ENCODE measurements at places on chromosomes 3 and 15.

DNA sequence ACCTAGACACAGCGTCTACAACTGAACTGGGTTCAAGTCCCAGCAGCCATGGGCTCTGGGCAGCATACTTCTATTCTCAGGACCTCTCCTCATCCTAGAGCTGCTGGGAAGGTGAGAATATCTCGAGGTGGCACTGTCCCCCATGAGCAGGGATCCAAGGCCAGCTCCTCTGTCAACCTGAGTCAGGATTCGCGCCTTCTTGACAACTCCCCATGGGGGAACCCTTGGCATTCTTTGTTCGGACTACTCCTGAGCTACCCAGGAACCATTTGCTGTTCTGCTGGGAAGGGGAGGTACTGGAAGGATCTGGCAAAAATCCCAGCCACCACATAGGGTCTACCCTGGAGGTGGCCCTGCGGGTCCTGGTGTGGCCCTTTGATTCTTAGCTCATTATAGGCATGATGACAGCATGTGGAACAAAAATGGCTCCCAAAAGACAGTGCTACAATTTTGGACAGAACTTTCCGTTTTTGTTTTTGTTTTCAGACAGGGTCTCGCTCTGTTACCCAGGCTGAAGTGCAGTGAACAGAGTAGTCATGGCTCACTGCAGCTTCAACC lies 22.3 kb downstream of the PLXNB1 start:
- DNase-seq = no peak

GRCh38 chr3:159938714-159939113 lies 49.9 kb upstream of the IL12A start:
- no peak for DNase-seq

DNA sequence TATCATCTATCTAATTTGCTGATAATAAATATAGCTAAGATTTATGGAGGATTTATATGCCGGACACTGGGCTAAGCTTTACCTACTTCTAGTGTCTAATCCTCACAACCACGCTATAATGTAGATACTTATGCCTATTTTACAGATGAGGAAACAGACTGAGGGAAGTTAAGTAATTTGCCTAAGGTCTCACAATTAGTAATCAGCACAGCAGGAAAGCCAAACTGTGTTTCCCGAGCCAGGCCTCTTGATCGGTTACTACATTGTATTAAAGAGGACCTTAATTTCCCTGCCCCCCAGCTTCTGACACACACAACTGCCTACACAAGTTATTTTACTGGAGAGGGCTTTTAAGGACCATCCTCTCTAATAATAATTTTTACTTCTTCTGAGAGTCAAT lies 40.9 kb downstream of the ONECUT1 start:
- DNase-seq = no peak

DNA sequence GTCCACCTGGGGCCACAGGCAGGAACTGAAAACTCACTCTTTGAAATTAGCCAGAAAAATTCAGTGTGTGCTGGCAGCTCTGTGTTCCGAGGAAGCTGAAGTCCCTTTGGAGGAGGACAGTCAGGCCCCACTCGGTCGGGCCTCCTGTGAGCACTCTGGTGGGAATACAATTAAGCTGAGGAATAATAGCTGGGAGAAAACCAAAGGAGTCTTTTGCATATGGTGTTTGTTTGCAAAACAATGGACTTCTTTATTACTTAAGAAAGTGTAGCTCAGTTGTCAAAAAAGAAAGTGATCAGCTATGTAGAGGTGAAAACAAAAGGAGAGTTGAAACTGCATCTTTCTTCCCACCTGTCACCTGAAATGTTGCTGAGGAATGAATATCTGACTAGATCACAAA lies 202.5 kb downstream of the MEIS2 start:
- DNase-seq = no peak

DNA sequence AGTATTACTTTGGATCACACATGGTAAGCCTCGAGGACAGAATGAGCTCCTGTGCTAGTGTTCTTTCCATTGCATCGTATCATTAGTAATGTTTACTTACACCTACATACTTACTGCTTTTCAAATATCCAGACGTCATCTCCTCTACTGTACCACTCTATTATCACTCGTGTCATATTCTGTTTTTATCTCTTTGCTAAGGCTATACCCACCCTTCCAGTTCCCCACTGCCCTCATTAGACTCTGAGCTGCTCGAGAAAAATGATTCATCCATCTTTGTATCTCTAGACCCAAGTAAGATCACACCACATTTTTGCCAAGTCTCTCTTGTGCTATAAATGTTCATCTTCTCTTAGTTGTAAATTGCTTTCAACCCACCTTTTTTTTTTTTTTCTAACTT lies 245.7 kb downstream of the TIGIT start:
- DNase-seq = no peak

DNA sequence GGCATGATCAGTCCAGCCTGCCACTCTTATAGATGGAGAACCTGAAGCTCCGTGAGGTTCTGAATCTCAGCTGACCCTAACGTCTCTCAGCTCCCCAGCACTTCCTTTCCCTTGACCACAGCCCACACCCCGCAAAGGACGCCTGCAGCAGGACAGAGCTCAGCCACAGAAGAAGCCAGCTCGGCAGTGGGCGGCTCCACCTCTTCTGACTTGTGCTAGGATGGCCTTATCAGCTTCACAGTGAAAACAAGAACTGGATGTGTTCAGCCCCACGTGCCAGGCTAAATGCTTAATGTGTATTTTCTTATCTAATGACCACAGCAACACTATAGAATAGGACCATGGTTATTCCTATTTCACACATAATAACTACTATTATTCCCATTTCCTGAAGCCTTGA lies 127.6 kb downstream of the ARNT2 start:
- DNase-seq = no peak

GRCh38 chr15:38520035-38520434 lies 44.6 kb downstream of the RASGRP1 start:
- no peak for DNase-seq

DNA sequence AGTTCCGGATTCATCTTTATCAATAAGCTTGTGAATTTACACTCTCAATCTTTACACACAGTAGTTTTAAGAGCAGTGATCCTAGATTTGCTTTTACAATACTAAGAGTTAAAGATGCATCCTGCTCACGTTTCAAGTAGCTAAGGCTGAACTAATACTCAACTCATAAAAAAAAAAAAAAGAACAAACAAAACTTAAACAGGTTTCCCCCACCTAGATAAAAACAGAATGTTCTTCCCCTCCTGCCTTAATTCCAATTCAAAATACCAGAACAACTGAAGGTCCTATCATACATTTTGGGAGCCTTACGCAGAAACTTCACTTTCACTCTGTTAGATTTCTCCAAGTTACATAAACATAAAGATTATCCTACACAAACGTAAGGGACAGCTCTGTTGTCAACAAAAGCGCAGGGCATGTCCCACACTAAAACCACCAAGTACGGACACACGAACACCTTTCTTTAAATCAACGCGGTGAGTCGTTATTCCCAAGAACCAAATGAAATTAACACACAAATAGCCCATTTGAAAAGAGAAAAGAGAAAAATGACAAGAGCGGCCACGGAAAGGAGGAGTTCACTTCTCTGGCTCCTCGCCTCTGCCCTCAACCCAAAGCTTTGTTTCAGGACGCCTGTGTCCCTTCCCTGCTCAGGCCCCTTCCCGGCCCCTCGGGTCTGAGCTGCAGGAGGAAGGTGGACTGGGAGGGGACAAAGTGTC lies 941 bp downstream of the CBLB start:
- DNase-seq = no peak

DNA sequence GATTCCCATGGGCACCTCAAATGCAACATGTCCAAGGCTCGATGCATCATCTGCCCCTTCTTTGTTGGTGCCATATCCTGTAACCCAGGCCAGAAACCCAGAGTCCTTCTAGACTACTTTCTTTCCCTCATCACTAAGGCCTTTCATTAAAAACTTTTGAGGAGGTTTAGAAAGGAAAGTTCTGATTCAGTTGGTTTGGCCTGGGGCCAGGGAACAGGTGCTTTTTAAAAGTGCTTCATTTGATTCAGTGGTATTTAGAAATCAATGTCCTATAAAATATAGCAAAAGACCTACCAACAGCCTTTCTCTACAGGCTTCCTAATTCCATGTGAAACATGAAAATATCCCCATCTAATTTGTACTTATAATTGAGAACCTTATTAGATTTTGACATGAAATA lies 341.9 kb upstream of the RORA start:
- no peak for DNase-seq

DNA sequence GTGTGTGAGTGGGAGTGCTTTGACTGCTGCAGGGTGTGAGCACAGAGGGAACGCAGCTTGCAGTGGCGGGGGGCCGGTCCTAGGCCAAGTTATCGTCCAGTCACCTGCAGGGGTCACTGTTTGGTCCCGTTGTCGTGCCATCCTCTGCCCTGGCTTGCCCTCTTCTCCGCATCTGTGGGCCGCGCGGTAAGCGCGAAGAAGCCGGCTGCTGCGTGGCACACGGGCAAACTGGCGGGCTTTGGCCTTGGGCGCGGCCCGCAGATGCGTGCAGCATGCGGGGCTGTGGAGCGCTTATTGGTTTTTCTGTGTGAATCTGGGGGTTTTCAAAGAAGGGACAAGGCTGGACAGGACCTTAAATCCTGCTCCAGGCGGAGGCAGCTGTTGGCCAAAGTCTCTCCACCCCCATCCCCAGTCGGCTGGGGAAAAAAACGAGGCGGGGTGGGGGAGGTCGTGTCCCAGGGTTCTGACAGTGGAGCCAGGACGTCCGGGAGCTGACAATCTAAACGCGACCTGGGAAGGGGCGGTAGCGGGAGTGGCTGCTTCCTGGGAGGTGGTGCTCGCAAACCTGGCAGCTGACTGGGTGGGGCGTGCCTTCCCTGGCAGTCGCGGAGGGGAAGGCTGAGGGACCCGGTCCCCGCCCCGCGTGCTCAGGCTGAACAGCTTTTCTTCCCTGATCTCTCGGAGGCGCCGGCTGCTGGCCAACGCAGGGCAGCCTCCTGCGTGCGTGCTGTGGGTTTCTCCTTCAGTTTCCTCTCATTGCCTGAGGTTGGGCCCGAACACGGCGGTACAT lies 39.7 kb upstream of the VEPH1 start:
- DNase-seq = peak; percentile 82

- DNase-seq = no peak
These were observed 79.7 kb upstream of the SNRK start for GRCh38 chr3:43206632-43207031.

GRCh38 chr15:99440551-99441443 lies 125.0 kb upstream of the MEF2A start:
- DNase-seq = peak; percentile 13

DNA sequence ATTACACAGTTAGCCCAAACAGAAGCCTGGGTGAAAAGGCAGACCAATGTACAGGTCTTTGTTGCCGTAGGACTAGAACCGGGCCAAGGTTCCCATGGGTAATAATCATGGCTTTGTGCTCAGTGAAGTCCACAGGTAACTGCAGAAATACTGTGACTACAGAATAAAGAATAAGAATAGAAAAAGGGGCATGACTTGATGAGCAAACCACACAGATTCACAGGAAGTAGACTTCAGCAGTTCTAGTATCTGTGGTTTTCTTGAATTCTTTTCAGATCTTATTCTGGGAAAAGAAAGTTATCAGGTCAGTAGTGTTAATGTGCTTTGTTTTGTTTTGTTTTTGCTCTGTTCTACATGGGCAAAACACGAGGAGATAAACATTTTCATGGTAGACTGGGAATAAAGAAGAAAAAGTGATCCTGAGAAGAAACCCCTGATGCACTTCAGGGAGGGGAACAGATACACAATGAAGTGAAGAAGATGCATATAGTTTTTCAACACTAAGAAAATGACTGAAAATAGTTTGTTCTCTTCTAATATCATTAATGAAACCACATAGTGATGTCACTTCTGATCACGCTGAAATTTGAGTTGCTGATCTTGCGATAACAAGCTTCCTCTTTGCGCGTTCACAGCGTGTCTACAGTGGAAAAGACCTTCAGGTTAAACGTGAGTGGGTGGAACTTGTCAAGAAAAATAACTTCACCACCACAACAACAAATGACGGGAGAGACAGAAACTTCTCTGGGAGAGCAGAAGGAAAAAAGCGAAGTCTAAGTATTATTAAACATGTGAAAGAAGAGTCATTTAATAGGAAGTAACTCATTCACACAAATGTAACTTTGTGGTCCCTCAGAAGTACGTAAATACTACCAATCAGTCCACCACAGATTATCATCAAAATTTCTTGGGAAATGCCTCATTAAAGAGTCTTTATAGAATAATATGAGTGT lies 315.8 kb upstream of the SATB1 start:
- no peak for DNase-seq

DNA sequence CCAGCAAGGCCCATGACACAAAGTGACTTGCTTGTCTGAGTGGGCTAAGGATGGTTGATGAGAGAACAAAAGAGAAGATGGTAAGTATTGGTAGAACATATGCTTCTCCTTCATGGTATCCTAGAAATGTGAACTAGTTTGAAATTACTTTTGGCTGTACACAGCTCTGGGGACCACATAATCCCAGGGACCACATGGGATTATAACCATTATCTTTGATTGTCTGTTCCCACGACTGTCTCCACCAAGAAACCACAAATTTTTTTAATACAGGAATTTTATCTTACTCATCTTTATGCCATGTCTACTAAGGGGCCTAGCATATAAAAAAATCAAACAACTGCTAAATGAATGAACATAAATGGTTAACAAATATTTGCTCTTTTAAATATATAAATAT lies 155.3 kb upstream of the PRICKLE2 start:
- DNase-seq = no peak

DNA sequence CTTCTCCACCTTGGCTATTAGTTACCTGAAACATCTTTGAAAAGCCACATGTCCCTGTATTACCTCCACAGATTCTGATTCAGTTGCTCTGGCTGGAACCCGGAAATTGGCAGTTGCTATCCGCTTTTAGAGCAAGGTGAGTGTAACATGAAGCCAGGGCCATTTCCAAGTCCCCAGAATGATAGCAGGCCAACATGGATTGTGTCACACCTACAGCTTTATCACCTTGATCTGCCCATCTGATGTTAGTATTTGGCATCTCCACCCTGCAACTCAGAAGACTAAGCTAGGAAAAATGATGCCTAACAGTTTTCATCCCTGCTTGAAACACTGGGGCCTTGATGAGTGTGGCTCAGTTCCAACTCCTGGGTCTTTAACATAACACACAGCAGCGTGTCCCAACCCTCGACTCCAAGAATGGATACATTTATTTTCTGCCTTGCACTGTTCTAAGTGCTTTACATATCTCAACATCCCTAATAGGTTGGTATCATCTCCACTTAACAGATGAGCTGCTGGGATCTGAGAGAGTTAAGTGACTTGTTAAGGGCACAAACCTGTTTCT lies 21.3 kb upstream of the NUDT16 start:
- no peak for DNase-seq

- no peak for DNase-seq
These were observed 116.6 kb downstream of the NTRK3 start for GRCh38 chr15:88139936-88140335.

Measured in mucosa of descending colon (tissue), 3 donors.